ENCODE measurements at places on chromosomes 1 and 21. TPM values are rescaled to one million over a fixed set of nuclear protein-coding genes. Genes with fewer than 3 reads are reported as not detected.

DNA sequence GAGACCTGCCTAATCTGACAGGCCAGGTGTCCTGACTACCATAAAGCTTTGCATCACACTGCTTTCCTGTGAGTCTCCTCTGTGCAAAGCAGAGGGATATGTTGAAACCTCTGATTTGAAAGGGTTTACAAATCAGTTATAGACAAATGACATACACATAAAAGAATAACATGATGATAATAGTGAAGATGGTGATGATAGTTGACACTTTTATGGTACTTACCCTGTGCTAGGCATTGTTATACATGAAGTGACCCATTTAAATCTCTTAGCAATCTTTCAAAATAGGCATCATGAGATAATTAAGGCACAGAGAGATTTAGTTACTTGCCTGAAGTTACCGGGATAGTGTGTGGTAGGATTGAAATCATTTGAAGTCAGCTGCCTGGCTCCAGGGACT, 34.1 kb upstream of the PKN2 start:
- H3K27ac ChIP-seq = no peak overlapping the region
- no peaks in the 10 kb centered on the region for H3K36me3 ChIP-seq
- H3K27me3 ChIP-seq = no peaks in the 10 kb centered on the region
- H3K4me1 ChIP-seq = no peaks in the 10 kb centered on the region
- no peak overlapping the region for H3K4me3 ChIP-seq

DNA sequence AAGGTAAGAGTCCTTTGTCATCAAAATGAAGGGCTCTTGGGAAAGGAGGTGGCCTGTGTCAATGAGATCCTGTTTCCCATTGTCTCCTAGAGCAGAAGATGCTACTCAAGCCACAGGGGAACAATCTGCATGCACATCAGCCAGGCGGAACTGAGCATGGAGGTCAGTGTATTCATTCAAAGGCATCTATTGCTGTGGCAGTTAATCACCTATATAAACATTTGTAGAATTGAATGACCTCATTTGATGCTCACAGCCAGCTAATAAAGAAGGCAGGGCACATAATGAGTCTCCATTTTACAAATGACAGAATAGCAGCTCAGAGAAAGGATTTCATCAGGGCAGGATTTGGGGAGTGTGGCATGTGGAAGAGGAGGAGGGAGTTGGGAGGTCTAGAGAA, 5.7 kb upstream of the FYB2 start:
- H3K27me3 ChIP-seq = peaks cover 5% of the 10 kb centered on the region
- DNase-seq = no peak
- no peak overlapping the region for H3K27ac ChIP-seq
- no peak overlapping the region for H3K4me3 ChIP-seq

DNA sequence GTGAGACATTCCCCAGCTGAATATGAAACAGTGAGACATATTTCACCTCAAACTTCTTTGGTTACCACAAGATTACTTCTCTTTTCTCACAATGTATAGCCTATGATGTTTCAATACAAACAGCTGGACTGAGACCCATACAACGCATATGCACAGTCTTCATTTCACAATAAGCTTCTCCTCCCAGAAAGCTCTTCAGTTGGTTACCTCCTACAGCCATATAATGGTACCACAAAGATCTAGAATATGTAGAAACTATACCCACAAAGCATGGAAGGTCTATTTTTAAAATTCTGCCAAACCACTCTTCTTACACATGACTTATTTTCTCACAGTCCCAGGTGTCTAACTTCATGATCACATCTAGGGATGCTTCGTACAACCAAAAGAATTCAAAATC, 70.8 kb downstream of the JAK1 start:
- peaks cover 45% of the 10 kb centered on the region for H3K4me1 ChIP-seq
- no peaks in the 10 kb centered on the region for H3K36me3 ChIP-seq
- no peak for DNase-seq
- no peak overlapping the region for H3K4me3 ChIP-seq

GRCh38 chr1:214002060-214002459, 14.3 kb downstream of the PROX1 start:
- H3K36me3 ChIP-seq = peaks cover 21% of the 10 kb centered on the region
- no peaks in the 10 kb centered on the region for H3K4me1 ChIP-seq
- no peak overlapping the region for H3K4me3 ChIP-seq
- no peak overlapping the region for H3K27ac ChIP-seq
- H3K27me3 ChIP-seq = no peaks in the 10 kb centered on the region

The GPATCH2 gene
- 2.3 TPM for polyA plus RNA-seq

The CELA2A gene
- polyA plus RNA-seq = not detected

The SYT14 gene
- polyA plus RNA-seq = not detected
